ENCODE measurements at places on chromosomes 3 and 15.

GRCh38 chr15:40313531-40314398 is 6.0 kb upstream of the PLCB2 start:
- no peaks in the 10 kb centered on the region for H3K36me3 ChIP-seq
- ATAC-seq, result no peak
- peaks cover 8% of the 10 kb centered on the region for H3K27me3 ChIP-seq
- no peak overlapping the region for H3K4me3 ChIP-seq

DNA sequence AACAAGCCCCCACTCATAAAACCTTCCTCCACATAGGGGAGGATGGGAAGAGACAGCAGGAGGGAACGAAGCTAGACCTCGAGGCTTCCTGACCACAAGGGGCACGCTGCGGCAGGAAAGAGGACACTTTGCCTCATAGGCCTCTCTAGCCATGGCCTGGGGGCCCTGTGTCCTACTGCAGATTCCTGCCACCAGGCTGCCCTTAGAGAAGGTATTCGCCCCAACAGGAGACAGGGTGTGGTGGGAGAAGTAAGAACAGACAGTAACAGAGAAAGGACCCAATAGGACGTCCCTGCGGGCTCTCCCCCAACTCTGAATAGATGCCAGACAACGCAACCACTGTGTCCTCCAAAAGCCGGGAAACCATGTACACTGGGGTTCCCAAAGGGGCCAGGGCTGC is 36.8 kb downstream of the ADCY5 start:
- H3K4me1 ChIP-seq, result no peaks in the 10 kb centered on the region
- no peak overlapping the region for H3K27ac ChIP-seq
- no peak overlapping the region for H3K4me3 ChIP-seq
- H3K36me3 ChIP-seq, result no peaks in the 10 kb centered on the region
- ATAC-seq, result no peak

DNA sequence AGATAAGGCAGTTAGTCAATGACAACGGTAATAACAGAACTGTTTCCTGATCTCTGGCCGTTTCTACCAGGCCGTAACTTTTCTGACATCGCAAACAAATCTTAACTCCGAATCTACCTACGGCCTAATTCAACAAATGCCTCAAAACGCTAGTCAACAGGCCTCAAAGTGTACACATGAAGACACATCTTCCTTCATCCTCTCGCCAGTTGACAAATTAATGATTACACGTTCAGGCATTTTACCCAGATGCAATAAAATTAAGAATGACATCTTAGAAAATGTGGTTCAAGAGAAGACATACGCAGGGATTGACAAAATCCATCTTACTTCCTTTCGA is 1.5 kb downstream of the SFMBT1 start:
- H3K36me3 ChIP-seq, result peaks cover 14% of the 10 kb centered on the region
- H3K27ac ChIP-seq, result peak overlapping the region; percentile 98
- ATAC-seq, result no peak
- no peaks in the 10 kb centered on the region for H3K27me3 ChIP-seq

DNA sequence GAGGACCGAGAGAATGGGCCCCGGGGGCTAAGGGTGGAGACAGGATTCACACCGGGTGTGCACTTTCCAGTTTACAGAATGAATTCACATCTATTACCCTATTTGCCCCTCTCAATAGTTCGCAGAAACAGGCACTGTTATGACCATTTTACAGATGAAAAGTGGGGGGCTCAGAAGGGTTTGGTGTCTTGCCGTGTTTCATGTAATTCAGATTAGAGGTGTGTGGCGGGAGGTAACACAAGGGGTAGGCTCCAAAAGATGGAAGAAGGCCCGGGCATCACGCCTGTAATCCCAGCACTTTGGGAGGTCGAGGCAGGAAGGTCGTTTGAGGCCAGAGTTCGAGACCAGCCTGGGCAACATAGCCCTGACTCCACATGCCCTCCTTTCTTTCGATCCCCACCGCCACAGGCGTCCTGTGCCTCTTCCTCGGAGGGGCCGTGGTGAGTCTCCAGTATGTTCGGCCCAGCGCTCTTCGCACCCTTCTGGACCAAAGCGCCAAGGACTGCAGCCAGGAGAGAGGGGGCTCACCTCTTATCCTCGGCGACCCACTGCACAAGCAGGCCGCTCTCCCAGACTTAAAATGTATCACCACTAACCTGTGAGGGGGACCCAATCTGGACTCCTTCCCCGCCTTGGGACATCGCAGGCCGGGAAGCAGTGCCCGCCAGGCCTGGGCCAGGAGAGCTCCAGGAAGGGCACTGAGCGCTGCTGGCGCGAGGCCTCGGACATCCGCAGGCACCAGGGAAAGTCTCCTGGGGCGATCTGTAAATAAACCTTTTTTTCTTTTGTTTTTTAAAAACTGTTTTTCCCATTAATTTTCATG is 3.4 kb downstream of the DUOXA2 start:
- H3K4me3 ChIP-seq, result peak overlapping the region; percentile 57
- no peaks in the 10 kb centered on the region for H3K36me3 ChIP-seq
- H3K27ac ChIP-seq, result no peak overlapping the region
- peaks cover 56% of the 10 kb centered on the region for H3K27me3 ChIP-seq
- peaks cover 10% of the 10 kb centered on the region for H3K4me1 ChIP-seq
- peak; percentile 16 for ATAC-seq

Data from activated T-helper 17 cell treated with anti-CD3 and anti-CD28 coated beads, Interleukin-2, amount 50 U/mL, for 72 hours (primary cell).